Activated naive CD4-positive, alpha-beta T cell (primary cell): ENCODE measurements at places on chromosomes 2 and 18.
A peak's percentile ranks its signal among the peaks of the same experiment; 100 is the strongest.

- no peak for DNase-seq
These were observed 118.8 kb downstream of the MEP1B start for GRCh38 chr18:32308493-32309120.

- no peak for DNase-seq
These were observed 11.8 kb upstream of the ATOH8 start for GRCh38 chr2:85741833-85742455.

DNA sequence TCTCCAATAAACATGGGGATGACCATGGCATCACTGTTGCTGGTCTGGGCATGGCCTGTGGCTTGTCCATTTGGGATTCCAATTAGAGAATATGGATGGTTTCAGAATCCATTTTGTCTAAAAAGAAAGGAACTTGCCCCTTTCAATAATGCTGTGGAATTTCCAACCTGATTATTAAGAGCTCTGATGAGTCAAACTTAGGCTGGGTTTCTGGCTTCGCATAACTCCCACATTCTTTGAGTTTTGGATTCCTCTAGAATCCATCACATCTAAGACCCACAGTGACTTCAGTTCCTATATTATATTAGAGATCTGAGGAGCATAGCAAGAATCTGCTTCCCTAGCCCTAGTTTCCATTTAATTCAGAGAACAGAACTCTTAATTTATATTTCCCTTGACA, 531.5 kb downstream of the TNS1 start:
- no peak for DNase-seq

DNA sequence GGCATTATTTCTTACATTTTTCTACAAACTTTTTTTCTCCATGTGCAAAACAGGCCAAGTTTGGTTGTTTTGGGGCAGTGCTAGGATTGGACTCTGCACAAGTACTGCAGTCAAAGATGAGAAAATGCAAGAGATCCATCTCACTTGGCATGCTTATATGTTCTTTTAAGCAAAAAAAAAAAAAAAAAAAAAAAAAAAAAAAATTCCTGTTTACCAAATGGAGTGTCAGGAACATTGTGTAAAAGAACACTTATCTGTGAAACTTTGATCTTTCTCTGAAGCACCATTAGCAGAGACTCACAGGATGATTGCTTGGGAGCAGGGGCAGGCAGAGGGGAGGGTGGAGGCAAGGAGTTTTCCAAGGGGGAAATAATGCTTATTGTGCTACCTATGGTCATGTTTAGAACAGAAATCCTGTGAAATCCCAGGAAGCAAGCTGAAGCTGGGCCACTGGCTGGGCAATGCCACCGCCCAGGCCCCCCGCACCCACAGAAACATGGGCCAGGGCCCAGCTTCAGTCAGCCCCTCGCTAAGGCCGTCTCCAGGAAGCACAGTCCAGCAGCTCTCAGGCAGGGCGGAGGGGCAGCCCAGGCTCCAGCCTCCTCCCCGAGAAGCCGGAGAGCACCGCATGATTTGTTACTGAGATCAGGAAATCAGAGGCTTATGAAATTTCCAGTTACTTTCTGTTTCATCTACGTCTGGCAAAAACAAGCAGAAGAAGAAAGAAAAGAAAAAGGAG, 229.4 kb downstream of the ZNF516 start:
- no peak for DNase-seq

DNA sequence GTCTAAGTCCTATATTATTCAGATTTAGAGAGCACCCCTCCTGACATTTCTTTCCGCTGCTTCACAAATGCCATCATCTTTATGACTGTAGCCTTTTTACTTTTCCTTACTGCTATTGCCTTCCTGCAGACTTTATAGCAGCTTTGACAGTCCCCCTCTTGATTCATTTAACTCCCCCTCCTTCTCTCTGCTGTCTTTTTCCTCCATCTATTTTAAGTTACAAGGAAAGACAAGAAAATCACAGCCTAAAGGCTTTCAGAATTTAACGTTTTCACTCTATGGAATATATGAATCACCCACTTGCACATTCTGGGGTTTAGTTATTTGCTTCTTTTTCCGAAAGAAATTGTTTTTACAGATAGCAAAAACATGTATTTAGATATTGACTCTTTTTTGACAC, 183.4 kb upstream of the SETBP1 start:
- DNase-seq: no peak

DNA sequence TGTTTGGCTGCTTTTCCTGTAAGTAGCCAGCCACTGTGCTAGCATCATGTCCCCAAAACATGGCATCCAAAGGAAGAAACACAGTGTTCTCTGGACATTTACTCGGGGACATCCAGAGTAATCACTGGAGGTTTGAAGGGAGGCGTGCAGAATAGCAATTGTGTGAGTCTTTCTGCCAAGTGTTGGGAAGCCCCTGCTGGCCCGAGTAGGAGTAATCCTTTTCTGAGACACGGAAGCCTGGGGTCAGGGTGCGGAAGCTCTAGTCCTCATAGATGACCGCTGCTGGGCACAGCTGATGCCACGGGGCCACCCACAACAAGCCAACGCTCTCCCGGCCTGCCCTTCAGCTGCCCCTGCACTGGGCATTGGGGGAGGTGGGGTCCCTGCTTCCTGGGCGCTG, 24.8 kb upstream of the HDAC4 start:
- no peak for DNase-seq

GRCh38 chr18:49072524-49072934, 121.8 kb upstream of the SMAD7 start:
- DNase-seq: no peak

- no peak for DNase-seq
These were observed 110.2 kb downstream of the MDH1 start for GRCh38 chr2:63698786-63699548.

- no peak for DNase-seq
These were observed 20.3 kb upstream of the KDM3A start for GRCh38 chr2:86420913-86421312.

DNA sequence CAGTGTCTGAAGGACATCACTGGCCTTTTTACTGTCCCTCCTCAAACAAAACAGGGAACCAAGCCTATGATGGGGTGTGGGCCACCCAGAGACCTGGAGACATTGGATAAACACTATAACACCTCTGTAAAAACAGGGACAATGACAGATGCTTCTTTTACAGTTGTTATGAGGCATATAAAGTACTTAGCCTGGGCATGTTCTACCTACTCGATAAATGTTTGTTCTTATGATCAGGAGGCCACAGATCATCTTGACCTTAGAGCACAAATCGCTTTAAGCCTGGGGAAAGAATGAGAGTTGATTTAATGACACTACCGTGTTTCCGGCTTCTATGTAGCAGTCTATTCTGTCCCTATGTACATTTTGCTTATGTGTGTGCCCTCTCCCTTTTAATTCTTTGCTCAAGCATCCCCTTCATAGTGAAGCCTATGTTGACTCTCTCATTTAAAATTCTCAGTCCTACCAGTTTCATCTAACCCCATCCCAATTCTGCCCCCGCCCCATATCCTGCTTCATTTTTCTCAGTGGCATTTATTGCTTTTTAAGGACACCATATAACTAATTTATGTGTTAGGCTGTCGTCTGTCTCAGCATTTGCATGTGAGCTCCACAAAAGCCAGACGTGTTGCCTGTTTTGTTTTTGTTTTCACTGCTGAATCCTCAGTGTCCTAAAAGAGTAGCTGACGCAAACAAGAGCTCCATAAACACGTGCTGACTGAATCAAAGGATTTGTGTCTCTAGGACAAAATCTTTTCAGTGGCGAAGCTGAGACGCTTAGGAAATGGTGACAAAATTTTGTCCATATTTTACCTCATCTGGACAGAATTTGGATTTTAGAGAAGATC, 182.3 kb upstream of the ST6GAL2 start:
- no peak for DNase-seq

DNA sequence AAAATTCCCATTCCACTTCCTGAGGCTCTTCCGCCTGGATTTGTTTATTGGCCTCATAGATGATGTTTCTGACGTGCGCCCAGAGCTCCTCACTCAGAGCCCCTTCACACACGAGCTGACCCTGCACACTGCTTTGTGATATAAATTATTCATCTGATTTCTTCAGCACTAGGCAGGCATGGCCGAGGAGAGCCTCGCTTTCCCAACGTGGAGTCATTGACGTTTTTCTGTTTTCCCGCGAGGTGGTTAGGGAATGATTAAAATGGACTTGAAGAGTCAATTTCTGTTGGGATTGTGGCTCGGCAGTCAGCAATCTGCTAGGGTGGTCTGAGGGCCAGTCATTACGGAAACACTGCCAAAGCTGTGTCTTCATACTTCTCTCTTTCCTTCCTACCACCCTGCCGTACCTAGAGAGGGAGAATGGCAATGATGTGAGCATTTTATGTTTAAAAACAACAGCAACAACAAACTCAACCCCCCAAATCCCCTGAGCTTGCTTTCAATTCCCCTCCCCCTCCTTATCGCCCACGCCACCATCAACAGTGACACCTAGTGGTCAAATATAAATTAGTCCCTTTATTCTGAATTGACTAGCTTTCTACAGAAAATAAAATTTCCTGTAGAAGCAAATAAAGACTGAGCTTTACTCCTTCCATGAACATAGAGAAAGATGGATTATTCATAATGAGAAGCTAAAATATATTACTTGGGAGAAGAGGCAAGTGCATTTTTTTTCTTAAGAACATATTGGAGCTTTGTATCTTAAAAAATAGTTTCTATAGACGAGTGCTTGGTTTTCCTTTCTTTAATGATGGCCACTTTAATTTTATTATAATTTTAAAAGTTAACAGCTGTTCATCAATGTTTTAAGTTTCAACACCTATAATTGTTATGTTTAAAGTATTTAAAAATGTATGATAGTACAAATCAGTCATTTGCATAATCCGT, 285.1 kb downstream of the MTX2 start:
- DNase-seq: peak; percentile 2

GRCh38 chr2:20523073-20523798, 76.4 kb downstream of the RHOB start:
- DNase-seq: no peak

DNA sequence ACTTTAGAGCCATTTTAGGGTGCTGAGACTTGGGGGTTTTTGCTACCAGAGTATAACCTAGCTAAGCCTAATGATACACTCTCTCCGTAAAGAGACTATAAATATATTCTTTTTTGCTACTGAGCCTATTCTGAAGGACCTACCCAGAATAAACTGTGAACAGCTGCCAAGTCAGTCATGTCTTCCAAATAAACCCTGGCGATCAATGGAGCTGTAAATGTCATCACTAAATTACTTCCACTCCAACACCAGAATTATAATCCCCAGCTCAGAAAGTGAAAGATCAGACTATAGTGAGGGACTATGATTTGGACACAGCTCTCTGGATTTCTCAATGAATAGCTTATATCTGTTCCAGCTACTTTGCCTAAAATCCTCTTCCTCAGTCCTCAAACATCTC, 178.9 kb downstream of the METTL4 start:
- no peak for DNase-seq

- no peak for DNase-seq
These were observed 467.3 kb upstream of the ETAA1 start for GRCh38 chr2:66929632-66930338.

GRCh38 chr2:60175290-60175689, 378.2 kb downstream of the BCL11A start:
- DNase-seq: no peak

DNA sequence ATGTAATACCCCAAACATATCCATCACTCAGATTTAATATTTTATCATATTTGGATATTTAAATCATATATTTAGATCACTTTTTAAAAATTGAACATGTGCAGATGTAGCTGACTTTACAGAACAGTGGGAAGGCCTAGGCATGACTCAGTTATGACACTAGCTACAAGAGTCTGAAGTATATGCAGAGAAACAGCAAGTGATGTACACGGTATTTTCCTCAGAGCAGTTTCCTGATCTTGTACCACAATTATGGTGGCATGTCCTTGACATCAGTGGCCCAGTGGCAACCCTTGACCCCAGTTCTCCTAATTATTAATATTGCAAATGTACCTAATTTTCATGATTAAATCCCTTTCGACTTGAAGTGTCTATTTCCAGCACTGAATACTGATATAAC, 28.2 kb downstream of the CDKL4 start:
- DNase-seq: no peak

- DNase-seq: no peak
These were observed 368.2 kb downstream of the EPHA4 start for GRCh38 chr2:221203856-221204255.
